ENCODE measurements at places on chromosomes 1 and 21. TPM values are rescaled to one million over a fixed set of nuclear protein-coding genes. Genes with fewer than 3 reads are reported as not detected.

ASCL5 gene
- not detected for total RNA-seq

ELF3 gene
- 0.29 TPM for total RNA-seq

AQP10 gene
- not detected for total RNA-seq

CLCA2 gene
- total RNA-seq = 0.11 TPM

OR6K3 gene
- not detected for total RNA-seq

EPHA10 gene
- total RNA-seq = not detected

All from endothelial cell of umbilical vein (primary cell).